ENCODE measurements at places on chromosomes 7 and 10.

GRCh38 chr7:48109848-48110663 is 21.0 kb downstream of the UPP1 start:
- peak; percentile 31 for DNase-seq

GRCh38 chr10:29377333-29377961 is 88.6 kb downstream of the LYZL1 start:
- peak; percentile 46 for DNase-seq

GRCh38 chr10:44389556-44389955 is 4.7 kb upstream of the CXCL12 start:
- no peak for DNase-seq

GRCh38 chr7:139180700-139181311 is 50.2 kb upstream of the UBN2 start:
- no peak for DNase-seq

DNA sequence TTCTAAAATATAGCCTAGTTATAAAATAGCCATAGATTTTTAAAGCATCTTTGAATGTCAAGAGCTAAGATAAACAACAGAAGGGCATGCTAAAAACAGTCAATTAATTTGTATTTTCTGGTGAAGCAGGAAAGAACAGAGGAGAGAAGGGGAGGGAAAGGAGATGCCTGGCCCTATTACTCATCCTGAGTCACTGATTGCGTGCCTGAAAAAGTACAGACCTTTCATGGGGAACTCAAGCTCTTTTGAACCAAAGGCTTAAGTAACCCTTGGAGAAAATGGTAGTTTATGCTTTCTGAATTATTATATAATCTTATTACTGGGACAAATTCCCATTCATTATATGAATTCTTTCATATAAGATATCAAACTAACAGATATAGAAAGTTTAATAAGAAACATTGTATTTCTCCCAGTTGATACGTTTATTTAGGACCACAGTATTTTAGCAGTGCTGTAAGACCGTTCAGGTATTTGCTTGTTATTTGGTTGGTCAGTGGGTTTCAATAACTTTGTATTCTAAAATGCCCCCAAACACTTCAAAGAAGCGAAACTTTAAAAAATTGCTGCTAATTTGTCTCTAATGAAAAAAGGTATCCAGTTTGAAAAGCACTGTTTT is 151.3 kb downstream of the HGF start:
- peak; percentile 83 for DNase-seq

- no peak for DNase-seq
Observed at GRCh38 chr10:106836933-106837663, 327.4 kb downstream of the SORCS1 start.

- peak; percentile 82 for DNase-seq
Observed at GRCh38 chr7:100726996-100727761, 6.2 kb upstream of the ZAN start.

DNA sequence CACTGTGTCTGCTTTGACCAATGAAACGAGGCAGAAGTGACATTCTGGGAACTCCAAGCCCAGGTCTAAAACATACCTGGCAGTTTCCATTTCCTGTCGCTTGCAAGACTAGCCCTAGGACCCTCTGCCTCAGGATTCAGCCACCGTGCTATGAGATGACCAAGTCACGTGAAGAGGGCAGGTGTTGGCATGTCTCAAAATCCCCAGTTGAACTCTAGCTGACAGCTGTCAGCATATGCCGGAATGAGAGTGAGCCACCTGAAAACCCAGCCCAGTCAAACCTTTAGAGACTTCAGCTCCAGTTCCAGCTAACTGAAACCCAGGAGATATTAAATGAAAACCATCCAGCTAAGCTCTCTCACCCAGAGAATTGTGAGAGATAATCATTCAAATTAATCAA is 89.9 kb upstream of the PPP1R3A start:
- no peak for DNase-seq

DNA sequence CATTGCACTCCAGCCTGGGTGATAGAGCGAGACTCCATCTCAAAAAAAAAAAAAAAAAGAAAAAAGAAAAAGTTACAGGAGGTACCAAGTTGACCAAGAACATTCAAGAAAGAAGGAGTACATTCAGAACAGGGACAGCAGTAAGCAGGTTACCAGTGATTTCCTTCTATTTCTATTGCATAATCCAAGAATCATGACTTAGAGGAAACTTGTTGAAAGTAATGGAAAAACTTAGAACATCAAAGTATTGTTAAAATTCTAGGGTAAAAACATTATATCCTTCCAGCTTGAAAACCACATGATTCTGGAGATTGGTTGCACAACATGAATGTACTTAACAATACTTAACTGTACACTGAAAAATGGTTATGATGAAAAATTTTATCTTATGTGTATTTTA is 25.2 kb downstream of the RAPGEF5 start:
- DNase-seq, result no peak

All from HFFc6 (cell line).